ENCODE measurements at places on chromosomes 12 and 14.

GRCh38 chr12:118521036-118521370 lies 144.6 kb downstream of the SUDS3 start:
- no peak for DNase-seq

DNA sequence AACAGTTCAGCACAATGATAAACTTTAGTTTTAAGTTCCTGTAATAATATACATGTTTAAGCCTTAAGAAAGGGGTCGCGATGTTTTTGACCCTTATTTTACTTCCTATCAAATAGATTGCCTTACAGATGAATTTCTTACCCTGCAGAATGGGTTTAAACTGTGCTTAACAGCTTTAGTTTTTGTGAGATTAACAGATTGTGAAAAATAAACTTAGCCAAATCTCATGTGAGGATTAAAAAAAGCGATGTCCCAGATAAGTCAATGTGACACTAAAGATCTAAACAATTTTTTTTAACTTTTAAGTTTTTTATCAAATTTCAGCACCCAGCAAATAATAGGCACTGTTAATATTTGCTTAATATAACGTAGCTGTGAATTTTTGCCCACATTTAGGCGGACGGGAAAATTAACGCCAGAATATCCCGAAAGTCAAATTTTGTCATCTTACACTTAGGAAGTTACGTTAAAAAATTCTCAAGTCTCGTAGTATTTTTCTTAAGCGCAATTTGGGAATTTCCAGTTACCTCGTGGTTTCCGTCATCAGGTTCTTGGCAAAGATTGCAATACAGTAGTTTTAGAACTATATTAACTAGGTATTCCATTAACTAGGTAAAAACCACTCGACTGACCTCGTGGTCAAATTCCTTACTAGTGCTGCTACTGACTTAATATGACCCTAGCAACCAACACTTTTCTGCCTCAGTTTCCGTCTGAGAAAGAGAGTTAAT lies 1.2 kb downstream of the HNRNPC start:
- DNase-seq: no peak

- DNase-seq: no peak
Observed at GRCh38 chr12:78002878-78003277, 172.2 kb downstream of the NAV3 start.

GRCh38 chr14:92726933-92727262 lies 21.5 kb downstream of the LGMN start:
- DNase-seq: no peak

DNA sequence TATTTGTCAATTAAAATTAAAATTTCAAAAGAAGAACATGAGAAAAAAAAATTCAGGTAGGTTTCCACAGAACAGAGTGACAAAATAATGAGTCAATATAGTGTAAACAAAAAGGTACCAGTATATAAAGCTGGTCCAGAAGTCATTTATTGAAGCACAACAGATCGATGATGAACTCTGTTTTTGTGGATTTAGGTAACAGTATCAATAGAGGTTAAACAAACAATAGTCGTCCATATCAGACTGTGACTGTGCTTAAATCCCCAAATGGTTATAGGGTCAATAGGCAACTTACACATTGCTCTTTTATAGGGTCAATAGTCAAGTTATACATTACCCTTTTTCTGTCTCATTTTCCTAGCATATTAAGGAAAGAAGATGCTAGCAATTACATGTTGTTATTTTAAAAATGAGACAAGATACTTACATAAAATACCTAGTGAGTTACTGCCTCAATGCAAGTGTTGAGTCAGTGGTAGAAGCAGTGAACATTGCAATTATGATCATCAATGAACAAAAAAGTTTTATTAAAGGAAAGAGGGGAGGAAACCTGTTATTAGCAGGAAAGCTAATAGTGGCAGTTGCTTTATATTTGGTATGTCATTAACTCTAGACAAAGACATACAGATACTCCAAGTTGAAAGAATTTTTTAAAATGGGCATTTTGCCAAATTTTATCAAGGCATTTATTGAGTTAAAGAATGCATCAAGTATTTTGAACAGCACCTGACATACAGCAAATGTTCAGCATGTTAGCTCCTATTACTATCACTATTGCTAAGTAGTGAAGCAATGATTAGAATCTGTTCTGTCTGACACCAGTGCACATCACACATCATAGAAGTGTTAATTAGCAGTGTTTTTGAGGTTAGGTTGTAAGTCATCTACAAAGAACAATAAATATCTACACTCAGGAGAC lies 102.9 kb downstream of the CCER1 start:
- no peak for DNase-seq

- DNase-seq: no peak
Observed at GRCh38 chr12:24307153-24307552, 357.7 kb upstream of the SOX5 start.

DNA sequence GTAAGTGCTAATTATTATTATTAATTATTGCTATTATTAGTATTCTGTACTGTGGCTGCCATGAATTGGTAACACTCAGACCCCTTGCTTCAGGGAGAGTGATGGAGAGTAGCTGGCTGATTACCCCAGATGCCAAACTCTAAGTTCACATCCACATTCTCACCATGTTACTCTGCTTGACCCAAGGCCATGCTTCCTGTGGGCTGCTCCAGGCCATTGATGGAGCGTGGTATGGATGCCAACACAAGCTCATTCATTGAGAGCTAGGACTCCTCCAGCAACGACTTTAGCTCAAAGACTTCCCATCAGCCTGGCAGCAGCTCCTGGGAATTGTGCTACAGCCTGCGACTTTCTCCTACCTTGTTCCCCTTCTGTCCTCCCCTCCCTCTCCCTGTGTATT lies 233.4 kb downstream of the MSRB3 start:
- no peak for DNase-seq

DNA sequence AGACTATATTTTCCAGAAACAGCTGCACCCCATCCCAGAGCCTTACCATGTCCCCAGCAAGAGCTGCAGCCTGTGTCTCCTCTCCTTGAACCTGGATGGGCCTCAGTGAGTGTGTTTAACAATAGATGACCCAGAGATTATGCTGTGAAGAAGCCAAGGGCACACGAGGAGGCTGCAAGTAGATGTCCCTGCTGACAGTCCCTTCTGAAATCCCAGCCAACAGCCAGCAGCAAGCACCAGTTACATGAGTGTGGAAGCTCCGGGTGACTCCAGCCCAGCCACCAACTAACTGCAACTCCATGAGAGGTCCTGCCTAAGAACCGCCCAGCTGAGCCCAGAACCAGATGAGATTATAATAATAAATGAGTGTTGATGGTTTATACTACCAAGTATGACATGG lies 191.7 kb downstream of the BCL11B start:
- DNase-seq: no peak

DNA sequence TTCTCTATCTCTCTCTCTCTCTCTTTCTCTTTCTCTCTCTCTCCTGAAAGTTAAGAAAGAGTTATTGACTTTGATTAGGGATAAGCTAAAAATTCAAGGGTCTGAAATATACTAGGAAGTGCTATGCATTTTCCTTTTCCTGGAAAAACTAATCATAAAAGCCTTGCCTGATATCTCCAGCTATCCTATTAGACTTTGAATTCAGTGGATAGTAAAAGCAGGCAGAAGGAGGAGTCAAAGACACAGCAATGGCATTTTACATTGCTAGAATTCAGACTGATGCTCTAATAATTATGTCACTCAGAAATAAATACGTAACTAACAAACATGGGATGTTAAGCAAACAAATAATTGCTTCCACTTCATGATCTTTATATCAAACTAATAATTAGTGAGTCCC lies 272.0 kb downstream of the SSPN start:
- DNase-seq: no peak

DNA sequence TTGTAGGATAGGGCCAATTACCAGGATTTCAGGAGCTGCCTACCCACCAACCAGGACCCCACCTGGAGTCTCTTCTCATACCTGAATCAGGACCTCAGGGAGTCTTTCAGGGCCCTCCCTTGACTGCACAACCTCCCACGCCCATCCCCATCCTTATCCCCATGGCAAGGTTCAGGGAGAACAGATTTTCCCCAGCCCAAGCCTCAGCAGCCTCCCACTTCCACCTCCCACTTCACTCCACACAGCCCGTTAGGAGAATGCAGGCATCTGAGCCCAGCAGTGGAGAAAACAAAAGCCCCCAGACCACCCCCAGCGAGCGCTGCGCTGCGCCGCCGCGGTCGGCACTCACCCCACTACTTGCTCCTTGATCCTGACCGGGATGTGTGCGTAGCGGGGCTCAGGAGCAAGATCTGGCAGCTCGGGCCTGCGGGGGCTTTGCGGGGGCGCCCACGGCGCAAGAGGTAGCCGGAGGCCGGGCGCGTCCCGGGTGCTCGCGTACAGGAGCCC lies 1.4 kb downstream of the B4GALNT1 start:
- no peak for DNase-seq

DNA sequence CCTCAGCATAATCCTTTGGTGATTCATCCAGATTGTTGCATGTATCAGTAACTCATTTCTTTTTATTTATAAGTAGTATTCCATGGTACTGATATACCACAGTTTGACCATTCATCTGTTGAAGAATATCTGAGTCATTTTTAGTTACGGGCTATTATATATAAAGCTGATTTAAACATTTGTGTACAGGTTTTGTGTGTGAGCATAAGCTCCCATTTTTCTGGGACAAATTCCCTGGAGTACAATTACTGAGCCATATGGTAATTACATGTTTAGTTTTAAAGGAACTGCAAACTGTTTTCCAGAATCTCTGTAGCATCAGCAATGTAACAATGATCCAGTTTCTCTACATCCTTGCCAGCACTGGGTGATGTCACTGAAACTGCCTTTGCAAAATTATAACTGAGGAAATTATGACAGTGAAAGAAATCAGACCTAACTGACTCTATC lies 236.2 kb upstream of the KRR1 start:
- DNase-seq: no peak

- DNase-seq: no peak
Observed at GRCh38 chr14:99986396-99986795, 78.8 kb upstream of the EVL start.

DNA sequence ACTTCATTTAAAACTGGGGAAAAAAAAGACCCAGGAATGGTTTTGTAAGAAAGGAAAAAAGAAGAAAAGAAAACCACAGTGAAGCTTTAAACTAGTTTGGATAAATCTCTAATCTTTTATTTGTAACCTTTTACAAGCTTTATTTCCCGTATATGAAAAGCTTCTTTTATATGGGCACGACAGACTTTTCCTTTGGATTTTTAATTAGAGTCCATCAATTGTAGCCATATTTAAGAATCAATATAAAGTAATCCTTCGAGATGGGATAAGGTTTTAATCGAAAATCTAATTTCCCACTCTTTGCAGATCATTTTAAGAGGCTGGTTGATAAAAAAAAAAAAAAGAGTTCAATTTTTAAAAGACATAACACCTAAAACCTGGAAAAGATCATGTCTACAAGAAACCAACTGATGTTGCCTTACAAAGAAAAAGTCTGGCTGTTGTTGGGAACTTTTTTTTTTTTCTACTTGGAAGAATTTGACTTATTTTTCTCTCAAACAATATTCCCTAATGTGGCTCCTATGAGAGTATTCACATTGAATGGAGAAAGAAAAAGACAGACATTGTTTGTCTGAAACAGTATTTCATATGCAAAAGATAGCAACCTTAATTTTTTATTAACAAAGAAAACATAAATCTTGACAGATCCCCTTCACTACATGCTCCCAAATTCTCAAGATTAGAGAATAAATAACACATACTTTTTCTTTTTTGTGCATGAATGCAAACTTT lies 4.9 kb upstream of the OTX2 start:
- no peak for DNase-seq

DNA sequence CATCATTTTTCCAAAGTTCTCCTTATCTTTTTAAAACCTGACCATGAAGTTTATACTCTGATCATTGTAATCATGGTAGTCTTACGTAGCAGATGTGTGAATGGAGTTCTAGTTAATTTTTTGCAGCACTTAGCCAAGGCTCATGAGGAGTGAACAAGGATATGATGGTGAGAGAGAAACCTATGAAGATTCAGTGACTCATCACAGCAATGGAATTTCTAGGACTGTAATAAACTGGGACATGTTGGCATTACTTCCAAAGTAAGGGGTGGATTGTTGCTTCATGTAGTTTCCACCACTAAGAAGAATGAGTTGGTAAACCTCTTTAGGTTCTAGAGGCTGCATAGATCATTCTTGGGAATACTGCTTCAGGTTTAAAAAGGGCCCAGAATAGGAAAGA lies 102.7 kb downstream of the LRRIQ1 start:
- no peak for DNase-seq

- DNase-seq: no peak
Observed at GRCh38 chr14:69137843-69138535, 14.9 kb downstream of the DCAF5 start.

DNA sequence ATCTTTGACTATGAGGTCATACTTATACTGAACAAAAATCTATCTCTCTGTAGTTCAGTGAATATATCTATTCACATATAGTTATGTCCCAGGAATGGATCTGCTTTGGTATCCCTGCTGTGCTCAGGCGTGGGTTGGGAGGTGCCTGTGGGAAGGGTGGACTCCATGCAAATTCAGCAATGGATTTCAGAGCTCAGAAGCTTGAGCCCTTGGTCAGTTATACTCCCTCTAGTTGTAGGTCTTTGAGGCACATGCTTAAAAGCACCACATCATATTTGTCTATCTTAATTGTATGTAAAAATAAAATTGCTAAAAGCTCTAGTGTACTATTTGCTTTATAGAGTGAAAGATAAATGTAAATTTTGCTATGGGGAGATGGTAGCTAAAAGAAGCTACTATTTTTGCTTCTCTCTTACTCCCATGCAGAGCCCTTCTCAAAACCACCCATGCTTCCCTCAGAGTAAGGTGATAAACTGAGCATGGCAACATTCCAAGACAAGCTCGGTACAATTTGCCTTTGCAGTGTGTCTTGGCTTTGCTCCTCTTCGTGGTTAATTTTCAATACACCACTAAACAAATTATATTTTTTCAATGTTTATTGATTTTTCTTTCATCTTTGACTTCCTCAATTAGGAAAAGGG lies 54.9 kb downstream of the SLC16A7 start:
- no peak for DNase-seq

DNA sequence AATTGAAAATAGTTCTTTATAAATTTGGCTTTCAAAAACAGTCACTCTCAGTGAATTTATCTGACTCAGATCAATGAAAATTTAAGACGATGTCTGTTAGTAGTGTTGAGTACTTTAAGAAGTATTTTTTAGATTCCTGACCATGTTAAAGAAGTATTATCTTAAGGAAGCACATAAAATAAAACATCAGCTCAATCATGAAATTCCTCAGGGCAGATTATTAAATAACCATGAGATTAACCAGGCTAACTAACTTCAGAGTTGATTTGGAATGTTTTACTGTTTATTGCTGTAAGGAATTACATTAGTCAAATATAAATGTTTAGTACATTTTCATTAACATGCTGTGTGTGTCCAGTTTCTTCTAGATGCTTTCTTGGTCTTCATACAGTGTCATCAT lies 160.2 kb downstream of the PELI2 start:
- DNase-seq: no peak

- no peak for DNase-seq
Observed at GRCh38 chr14:104040539-104040938, 45.0 kb upstream of the ASPG start.

Data from activated CD8-positive, alpha-beta memory T cell treated with anti-CD3 and anti-CD28 coated beads for 4 hours (primary cell).